ENCODE measurements at places on chromosomes 4 and X.

DNA sequence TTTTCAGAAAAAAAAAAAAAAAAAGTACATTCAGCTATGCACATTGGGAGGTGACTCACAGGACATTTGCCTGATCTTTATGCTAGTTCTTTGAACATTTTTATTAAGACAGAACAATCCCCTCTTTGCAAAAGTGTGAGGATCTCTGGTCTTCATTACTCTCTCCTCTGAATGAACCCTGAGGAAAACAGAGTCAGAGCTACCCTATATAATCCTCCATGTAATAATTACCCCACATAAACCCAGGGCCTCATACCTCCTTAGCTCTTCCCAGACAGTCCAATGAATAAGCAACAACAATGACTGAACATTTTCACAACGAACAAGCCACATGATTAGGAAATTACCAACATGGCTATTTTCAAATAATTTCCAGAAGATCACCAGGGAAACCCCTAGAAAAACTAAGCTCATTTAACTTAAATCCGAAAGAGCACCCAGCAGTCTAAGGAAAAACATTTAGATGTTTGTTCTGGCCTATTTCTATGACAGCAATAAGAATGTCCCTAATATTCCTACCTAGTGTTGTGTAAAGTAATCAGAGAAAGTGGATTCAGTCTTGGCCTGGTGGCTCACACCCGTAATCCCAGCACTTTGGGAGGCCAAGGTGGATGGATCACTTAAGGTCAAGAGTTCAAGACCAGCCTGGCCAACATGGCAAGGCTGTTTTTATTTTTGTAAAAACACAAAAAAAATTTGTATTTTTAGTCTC is 37.8 kb downstream of the TBC1D9 start:
- no peak for DNase-seq

DNA sequence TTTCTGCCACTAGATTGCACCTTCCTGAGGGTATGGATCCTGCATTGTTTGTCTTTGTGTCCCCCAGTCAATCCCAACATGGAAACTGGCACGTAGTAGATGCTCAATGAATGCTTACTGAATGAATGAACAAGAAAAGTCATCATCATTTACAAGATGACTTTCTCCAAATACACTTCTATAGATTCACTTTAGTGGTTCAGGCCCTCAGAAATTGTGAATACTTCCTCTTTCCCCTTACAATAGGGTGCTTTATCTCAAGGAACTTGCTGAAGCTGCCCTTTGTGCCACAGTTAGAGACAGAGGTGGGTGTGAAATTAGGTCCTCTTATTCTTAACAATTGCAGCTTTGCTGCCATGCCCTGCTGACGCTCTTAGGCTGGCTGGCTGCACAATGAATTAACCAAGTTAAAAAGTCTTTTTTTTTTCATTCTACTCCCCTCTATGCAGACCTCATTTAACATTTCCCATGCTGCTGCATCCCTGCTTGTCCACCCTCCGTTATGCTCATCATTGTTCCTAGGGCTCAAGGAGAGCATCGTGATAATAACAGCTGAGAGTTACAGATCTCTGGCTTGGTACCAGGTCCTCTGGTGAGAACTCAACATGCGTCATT is 108.0 kb upstream of the ZNF518B start:
- no peak for DNase-seq

DNA sequence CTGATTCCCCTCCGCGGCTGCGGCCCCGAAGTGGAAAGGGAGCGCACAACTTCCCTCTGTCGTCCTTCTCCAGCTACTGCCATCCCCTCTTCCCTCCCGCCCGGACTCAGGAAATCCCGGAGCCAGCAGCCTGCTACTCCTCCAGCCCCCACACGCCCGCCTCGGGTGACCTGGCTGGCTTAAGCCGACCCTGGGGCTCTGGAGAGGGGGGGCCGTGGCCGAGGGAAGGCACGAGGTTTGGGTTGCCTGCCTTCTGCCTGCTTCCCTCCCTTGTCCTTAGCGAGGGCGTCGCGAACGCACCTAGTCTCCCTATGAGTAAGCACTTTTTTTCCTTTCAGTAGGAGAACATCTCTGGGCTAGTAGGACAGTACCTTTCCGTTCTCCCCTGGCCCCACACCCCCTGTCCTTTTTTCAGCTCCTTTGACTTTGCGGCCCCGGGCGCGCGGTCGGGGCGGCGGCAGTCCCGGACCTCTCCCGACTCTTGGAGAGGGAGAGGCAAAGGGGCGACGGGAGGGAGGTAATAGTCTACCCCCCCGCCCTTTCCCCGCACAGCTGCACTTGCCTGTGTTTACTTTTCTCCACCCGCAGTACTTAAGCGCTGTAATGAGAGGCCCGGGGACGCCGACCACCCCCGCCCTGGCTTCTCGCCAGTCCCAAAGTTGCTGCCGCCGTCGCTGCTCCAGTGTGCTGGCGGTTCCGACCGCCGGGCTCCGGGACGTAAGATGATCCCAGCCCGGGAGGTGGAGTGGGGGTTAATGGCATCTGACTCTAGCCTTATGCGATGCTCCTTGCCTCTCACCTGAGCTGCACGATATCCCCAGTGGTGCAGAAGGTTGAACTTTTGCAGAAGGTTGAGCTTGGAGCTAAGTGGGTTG is 868 bp downstream of the PLS3 start:
- no peak for DNase-seq

DNA sequence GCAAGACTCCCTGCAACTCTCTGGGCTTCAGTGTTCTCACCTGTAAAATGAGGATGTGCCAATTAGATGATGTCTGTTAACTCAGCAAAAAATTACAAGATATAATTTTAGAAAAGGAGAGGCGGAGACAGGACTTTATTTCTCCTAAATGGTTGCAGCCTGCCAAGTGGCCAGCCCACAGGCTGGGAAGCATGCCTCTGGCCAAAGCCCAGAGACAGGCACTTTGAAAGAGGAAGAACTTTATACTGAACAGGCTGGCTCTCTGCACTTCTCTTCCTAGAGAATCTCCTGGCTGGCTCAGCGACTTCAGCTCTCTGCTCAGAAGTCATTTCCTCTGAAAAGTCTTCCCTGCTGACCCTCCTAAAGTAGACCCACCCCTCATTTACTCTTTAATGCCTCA is 3.7 kb downstream of the PRDM5 start:
- no peak for DNase-seq

- no peak for DNase-seq
These were observed 52.4 kb upstream of the IGFBP7 start for GRCh38 chr4:57162499-57163019.

DNA sequence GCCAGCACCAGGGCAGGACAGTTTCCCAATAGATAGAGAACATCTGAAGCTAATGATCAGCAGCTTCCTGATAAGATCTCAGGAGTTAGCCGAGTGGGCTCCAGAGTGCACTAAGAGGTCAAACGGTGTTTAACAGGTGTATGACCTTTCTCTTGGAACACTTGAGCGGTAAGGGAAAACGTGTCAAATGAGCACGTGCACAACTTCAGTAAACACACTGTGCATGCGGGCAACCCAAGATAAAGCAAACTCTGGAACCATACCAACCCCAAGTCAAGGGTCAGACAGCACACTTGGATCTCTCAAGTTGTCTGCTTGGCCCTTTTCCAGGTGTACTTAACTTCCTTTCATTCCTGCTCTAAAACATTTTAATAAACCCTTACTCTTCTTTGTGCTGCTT is 1941.5 kb upstream of the PCDH10 start:
- DNase-seq, result no peak

- DNase-seq, result no peak
These were observed 227.2 kb downstream of the COX18 start for GRCh38 chr4:72842323-72842722.

DNA sequence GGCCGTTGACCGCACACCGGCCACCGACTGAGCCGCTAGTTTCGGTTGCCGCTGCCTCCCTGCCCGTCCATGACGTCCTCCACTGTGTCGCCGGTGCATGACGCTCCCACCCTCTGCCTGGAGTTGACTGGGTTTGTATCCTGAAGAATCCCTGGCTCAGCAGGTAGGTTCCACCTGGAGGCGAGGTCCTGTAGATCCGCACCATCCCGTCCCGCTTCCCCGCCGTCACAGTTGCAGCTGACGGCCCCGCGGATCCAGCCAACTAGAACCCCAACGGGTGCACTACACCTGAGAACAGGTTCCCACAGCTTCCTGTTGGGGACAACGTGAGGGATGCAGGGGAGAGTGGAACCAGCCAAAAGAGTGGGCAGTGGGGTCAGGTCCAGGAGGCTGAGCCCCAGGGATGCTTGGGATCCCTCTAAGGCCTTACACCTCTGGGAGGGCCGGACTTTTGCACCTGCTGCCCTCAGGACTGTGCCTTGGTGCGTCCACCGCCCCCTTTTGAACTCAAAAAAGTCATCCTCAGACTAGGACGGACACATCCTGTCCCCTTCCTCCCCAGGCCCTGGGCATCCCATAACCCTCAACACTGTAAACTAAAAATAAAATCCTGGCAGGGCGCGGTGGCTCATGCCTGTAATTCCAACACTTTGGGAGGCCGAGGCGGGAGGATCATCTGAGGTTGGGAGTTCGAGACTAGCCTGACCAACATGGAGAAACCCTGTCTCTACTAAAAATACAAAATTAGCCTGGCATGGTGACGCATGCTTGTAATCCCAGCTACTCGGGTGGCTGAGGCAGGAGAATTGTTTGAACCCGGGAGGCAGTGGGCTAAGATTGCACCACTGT is 1.1 kb upstream of the SLBP start:
- DNase-seq, result no peak

DNA sequence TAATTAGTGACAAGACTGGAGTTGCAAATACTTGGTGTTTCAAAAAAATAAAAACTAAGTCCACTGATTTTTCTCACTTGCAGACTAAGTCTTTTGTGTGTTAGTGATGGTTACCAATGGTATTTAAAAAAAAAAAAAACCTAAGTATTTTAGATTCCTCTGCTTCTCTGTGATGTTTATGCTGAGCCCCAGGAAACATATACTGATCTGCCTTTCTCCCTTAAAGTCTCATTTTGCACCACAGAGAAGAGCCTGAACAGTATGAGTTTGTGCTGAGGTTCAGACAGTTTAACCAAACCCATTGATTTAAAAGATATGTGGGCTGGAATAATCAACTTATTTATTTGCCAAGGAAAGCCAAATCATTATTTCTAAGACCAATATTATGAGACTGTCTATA is 1305.0 kb downstream of the PCDH18 start:
- no peak for DNase-seq

GRCh38 chr4:99078336-99078735 is 10.3 kb downstream of the ADH5 start:
- DNase-seq, result no peak

GRCh38 chr4:40316333-40316781 is 18.8 kb upstream of the CHRNA9 start:
- DNase-seq, result no peak
